Ecto neural progenitor cell (in vitro differentiated cells): ENCODE measurements at places on chromosomes 4 and X.

DNA sequence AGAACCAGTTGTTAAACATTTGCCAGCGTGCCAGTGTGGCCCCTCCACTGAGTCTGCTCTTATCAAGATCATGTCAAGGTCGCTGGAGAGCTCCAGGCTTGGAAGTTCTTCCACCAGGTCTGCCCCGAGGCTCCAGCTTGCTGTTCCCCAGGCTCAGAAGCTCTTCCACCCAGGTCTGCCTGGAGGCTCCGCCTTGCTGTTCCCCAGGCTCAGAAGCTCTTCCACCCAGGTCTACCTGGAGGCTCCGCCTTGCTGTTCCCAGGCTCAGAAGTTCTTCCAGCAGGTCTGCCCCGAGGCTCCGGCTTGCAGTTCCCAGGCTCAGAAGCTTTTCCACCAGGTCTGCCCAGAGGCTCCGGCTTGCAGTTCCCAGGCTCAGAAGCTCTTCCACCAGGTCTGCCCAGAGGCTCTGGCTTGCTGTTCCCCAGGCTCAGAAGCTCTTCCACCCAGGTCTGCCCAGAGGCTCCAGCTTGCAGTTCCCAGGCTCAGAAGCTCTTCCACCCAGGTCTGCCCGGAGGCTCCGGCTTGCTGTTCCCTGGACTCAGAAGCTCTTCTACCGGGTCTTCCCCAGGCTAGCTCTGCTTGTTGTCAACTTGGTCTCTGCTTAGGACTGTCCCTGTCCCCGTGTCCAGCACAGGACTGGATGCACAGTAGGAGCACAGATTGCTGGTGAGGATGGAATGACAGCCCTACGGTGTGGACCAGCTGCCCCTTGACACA is 54.4 kb downstream of the HMX1 start:
- no peak for DNase-seq

DNA sequence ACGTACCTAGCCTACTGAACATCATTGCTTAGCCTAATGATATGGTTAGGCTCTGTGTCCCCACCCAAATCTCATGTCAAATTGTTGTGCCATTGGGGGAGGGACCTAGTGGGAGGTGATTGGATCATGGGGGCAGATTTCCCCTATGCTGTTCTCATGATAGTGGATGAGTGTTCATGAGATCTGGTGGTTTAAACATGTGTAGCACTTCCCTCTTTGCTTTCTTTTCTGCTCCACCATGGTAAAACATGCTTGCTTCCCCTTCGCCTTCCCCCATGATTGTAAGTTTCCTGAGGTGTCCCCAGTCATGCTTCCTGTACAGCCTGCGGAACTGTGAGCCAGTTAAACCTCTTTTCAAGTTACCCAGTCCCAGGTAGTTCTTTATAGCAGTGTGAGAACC is 102.6 kb downstream of the RAPGEF2 start:
- DNase-seq = no peak

- DNase-seq = no peak
Observed at GRCh38 chrX:34563804-34564203, 93.3 kb downstream of the TMEM47 start.

DNA sequence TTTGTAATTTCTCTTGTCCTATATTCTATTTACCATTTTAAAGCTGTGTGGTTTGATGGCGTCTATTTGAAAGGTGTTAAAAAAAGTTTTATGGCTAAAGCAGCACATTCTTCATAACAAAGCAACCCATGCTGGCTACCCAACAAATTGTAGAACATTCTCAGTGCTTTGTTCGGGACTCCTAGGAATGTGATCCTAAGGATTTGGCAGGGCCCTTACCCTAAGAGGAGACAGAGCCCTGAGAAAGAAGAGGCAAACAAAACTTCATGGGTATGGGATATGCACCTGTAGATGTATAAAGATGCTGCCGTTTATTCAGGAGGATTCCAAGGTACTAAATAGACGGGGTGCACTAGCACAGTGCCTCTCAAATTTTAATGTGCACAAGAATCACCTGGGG is 370.8 kb upstream of the DIPK2B start:
- DNase-seq = no peak

- no peak for DNase-seq
Observed at GRCh38 chr4:170229006-170229405, 139.2 kb upstream of the AADAT start.

DNA sequence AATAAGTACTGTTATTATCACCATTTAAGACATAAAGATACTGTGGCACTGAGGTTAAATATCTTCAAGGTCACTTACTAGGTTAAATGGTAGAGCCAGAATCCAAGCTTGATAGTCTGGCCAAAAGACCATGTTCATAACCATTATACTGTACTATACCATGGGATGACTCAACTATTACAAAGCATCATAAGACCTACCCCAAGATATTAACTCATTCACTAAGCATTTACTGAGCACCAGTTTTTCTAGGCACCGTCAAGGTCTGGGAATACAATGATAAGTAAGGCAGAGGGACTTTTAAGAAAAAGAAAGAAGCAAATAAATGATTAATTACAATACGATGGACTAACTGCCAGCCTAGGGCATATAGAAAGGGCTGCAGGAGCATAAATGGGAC is 95.5 kb upstream of the KCTD8 start:
- DNase-seq = no peak

GRCh38 chr4:83734576-83734975 is 198.7 kb downstream of the GPAT3 start:
- DNase-seq = no peak

- DNase-seq = no peak
Observed at GRCh38 chr4:98434816-98435215, 173.6 kb downstream of the RAP1GDS1 start.

- no peak for DNase-seq
Observed at GRCh38 chr4:35684755-35685154, 559.6 kb downstream of the ARAP2 start.

GRCh38 chrX:68829582-68830418 is 979 bp downstream of the EFNB1 start:
- DNase-seq = peak; percentile 49

DNA sequence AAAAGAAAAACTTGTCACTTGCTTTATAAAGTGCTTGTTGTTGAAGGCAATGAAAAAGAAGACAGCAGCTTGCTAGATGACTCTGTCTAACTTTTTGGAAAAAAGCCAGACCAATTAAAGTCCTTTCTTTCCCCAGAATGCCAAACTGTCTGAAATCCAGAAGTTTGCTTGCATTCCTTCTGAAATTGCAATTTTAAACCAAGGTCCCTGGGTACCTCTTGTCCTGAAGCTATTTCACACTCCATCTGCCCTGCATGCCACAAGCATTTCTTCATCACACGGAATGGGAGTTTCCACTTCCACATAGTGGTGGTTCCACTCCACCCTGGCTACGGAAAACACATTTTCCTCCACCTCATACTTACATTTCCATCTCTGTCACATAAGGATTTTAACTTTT is 101.0 kb downstream of the PAPSS1 start:
- no peak for DNase-seq

GRCh38 chr4:37219242-37219641 is 25.3 kb upstream of the NWD2 start:
- no peak for DNase-seq

DNA sequence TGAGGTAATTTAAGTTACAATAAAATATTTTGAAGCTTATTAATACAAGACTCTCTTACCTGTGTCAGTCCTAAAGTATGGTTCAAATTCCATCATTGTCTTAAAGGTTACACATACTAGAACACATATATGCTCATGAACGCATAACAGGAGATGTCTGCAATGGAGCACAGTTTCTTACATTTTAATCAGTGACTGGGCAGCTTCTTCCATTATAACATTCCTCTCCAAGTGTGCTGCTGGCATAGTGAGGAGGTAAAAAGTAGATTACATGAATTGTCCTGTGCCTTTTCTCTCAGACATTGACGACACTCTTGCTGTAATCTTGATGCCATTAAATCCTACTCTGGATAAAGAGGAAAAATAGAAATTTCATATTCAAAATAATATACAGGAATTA is 40.8 kb upstream of the GRID2 start:
- no peak for DNase-seq

GRCh38 chr4:130147641-130148040 is 1051.7 kb downstream of the C4orf33 start:
- DNase-seq = no peak

- no peak for DNase-seq
Observed at GRCh38 chr4:35538807-35539206, 705.5 kb downstream of the ARAP2 start.

DNA sequence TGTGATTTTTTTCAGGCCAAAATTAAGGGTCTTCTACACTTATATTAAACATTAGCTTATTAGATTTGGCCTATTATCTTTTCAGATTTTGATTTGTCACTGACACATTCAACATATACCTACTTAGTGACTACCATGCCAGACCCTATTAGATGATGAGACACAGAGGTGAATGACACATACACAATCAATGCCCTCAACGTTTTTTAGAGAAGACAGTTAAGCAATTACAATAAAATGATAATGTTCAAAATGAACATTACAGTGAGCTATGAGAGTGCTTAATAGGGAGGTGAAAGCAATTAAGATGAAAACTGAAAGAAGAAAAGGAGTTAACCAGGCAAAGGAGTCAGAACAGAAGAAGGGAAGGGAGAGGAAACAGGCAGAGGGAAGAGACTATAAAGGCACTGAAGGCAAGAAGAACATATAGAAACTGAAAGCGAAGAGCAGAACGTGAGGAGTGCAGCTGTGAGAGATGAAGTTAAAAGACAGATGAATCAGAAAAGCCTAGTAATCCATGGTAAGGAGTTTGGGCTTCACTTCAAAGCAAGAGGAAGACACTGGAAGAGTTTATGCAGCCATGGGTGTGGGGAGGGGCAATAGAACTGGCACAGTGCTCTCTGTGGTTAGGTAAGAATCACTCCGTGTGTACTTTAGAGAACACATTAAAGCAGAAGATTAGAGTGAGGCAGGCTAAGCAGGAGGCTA is 119.0 kb downstream of the REELD1 start:
- no peak for DNase-seq

DNA sequence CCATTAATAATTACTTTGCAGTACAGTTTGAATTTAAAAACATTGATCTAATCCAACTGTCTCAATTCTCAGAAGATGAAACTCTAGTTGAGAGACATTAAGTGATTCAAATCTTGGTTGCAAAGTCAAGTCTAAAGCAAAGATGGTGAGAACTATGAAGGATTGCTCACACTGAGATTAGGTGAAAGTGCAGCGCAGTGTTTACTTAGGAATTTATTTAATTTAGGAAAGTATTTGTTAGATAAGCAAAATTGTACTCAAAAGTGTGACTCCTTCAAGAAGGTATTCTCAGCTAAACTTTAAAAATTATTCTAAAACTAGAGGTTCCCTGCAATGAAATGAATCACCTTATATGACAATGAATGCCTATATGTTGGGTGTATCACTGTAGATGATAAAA is 454.9 kb downstream of the PDGFC start:
- no peak for DNase-seq

- no peak for DNase-seq
Observed at GRCh38 chr4:147325571-147325981, 155.3 kb upstream of the EDNRA start.

DNA sequence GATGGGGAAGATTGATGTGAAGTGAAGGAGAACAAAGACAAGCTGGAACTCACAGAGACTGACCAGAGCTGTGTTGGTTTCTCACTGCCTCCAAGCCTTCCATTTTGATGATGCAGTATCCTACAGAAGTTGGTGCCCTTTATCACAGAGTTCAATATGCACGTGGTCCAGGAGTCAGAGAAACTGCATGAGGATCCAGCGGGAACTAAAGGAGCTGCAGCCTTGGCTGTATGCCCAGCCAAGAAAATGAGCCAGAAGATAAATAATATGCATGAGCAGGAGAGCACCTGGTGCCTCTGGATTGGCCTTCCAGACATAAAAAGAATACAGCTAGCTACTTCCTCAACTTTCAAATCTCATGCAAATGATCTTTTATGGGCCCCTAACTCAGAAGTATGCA is 44.3 kb upstream of the DCLK2 start:
- no peak for DNase-seq

GRCh38 chrX:6904156-6904555 is 243.4 kb upstream of the STS start:
- no peak for DNase-seq

DNA sequence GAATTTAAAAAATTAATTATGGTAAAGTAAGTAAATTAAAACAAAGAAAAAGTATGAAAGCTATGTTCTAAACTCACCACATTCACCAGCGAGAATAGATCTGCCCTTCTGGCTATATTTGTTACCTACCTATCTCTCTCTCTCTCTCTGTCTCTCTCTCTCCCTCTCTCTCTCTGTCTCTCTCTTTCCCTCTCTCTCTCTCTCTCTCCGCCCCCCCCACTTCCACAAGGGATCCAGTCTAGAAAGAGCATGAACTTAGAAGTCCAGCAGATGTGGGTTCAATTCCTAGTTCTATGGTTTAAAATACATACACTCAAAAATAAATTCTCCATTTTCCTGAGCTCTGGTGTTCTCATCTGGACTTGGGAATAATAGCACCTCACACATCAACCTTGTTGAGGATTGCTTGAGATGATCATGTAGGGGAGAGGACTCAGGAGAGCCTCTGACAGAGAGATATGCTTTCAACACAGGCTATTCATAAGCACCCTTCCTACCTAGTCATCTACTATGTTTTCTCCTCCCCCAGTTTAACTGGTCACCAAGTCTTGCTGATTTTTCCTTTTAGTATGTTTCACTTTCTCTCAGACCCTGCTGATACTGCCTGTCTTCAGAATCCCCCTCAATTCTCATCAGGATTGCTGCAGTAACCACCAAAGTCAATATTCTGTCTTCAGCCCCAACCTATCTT is 64.7 kb downstream of the SLC7A11 start:
- DNase-seq = no peak

DNA sequence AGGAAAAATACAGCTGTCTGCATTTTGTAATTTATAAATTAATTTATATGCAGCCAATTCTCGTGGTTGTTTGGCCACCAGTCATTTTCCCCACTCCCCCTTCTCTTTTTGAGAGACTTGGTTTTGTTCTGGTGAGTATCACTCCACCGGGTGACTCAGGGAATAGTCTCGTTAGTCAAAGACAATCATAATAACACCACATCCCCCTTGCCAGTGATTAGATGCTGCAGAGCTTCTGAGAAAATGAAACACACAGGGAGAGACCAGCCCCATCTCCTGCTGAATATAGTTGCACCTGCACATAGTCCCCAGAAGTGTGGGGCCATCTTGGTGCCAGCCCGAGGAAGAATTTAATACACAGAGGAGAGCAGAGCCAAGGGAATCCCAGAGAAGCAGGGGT is 8.0 kb upstream of the FNIP2 start:
- DNase-seq = no peak

DNA sequence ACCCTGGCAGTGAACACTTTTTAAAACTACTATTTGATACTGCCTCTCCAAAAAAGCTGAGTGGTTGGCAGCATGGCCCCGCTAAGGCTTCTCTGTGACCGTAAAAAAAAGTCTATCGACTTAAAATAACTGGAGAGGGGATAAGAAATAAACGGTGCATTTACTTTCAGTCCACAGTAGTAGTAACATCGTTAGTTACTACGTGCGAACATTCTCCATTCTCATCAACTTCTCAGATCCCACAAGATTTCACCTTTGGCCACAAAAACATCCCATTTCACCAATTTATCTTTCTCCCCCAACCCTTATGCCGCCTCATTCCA is 524 bp upstream of the EXOSC9 start:
- DNase-seq = no peak
